GM13976 (cell line): ENCODE measurements at places on chromosomes 3 and 15.

DNA sequence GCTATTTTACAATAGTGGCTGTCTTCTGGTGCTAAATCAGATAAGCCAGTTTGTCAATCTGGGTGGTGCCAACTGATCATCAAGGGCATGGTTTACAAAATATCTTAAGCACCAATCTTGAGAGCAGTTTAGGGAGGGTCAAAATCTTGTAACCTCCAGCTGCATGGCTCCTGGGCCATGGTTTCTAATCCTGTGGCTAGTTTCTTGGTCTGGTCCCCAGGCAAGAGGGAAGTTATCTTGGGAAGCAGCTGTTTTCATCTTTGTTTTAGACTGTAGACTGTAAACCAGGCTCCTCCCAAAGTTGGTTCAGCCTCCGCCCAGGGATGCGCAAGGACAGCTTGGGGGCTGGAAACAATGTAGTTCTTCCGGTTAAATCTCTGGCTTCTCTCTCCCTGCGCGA is 166.8 kb downstream of the IL1RAP start:
- no peak for DNase-seq

GRCh38 chr15:86337071-86337470 is 257.4 kb downstream of the AGBL1 start:
- no peak for DNase-seq

- no peak for DNase-seq
These were observed 16.3 kb upstream of the LRRFIP2 start for GRCh38 chr3:37190667-37191066.

- peak; percentile 68 for DNase-seq
These were observed 40.8 kb downstream of the EOMES start for GRCh38 chr3:27681249-27681748.

DNA sequence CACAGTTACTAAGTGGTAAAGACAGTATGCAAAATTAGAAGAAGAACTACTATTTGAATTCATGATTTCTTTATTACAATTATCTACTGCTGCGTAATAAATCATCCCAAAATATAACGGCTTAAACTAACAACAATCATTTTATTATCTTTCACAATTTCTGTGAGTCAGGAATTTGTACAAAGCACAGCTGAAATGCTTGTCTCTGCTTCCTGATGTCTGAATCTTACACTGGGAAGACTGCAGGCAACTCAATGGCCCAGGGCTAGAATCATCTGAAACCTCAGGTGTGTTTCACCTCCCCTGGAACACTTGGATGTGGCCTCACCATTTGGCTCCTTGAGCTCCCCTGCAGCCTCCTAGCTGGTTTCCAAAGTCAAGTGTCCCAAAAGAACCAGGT is 145.1 kb downstream of the MAGI1 start:
- no peak for DNase-seq
